Bronchial smooth muscle cell (primary cell): ENCODE measurements at places on chromosomes 6 and 20. TPM values are rescaled to one million over a fixed set of nuclear protein-coding genes. Genes with fewer than 3 reads are reported as not detected.

RBBP8NL gene
- not detected in 2 replicates for total RNA-seq

CCDC170 gene
- total RNA-seq = 0.47 and 1.5 TPM in 2 replicates

CST7 gene
- total RNA-seq = not detected in 2 replicates

LCA5 gene
- 3.4 and 5.7 TPM in 2 replicates for total RNA-seq

ZSCAN12 gene
- 4.9 and 5.2 TPM in 2 replicates for total RNA-seq

RBPJL gene
- not detected in 2 replicates for total RNA-seq

PHF1 gene
- total RNA-seq = 21.1 and 21.9 TPM in 2 replicates

FKBP1C gene
- 0.09 and 0.63 TPM in 2 replicates for total RNA-seq

SLC4A11 gene
- 0.94 and 1.7 TPM in 2 replicates for total RNA-seq

GMPR gene
- 4.4 and 5.8 TPM in 2 replicates for total RNA-seq

RNF39 gene
- total RNA-seq = under 0.01 and 0.09 TPM in 2 replicates

FAM162B gene
- total RNA-seq = 0.32 and 3.8 TPM in 2 replicates

WFDC10B gene
- total RNA-seq = 0.26 TPM in 1 of 2 replicates, not detected in the other

CLDN20 gene
- total RNA-seq = not detected in 2 replicates

MYBL2 gene
- 0.09 and 0.47 TPM in 2 replicates for total RNA-seq

BEND3 gene
- total RNA-seq = 0.47 and 1.0 TPM in 2 replicates

TSBP1 gene
- total RNA-seq = not detected in 2 replicates

MACROD2 gene
- 0.43 and 0.63 TPM in 2 replicates for total RNA-seq

GHRH gene
- not detected in 2 replicates for total RNA-seq

TP53RK gene
- total RNA-seq = 12.3 and 15.4 TPM in 2 replicates

ISM1 gene
- under 0.01 and 0.09 TPM in 2 replicates for total RNA-seq

SLC35F1 gene
- total RNA-seq = under 0.01 TPM in 1 of 2 replicates, not detected in the other

WFDC5 gene
- total RNA-seq = not detected in 2 replicates

OLIG3 gene
- not detected in 2 replicates for total RNA-seq

SYNDIG1 gene
- total RNA-seq = not detected in 2 replicates

ABHD16B gene
- under 0.01 TPM in 1 of 2 replicates, not detected in the other for total RNA-seq

ADGB gene
- total RNA-seq = not detected in 2 replicates

ENPP3 gene
- 0.17 and 0.32 TPM in 2 replicates for total RNA-seq

SCGN gene
- not detected in 2 replicates for total RNA-seq

CDSN gene
- total RNA-seq = not detected in 2 replicates

NKAIN4 gene
- total RNA-seq = not detected in 2 replicates

SLC26A8 gene
- under 0.01 TPM in 1 of 2 replicates, not detected in the other for total RNA-seq

PRL gene
- total RNA-seq = not detected in 2 replicates

MAP3K7 gene
- total RNA-seq = 19.2 and 25.7 TPM in 2 replicates

CCN5 gene
- 3.0 and 8.8 TPM in 2 replicates for total RNA-seq

PRR18 gene
- total RNA-seq = under 0.01 TPM in 1 of 2 replicates, not detected in the other

DBNDD2 gene
- total RNA-seq = 0.34 and 0.63 TPM in 2 replicates

RGS17 gene
- total RNA-seq = 7.5 and 15.1 TPM in 2 replicates

GPR63 gene
- 0.16 and 0.34 TPM in 2 replicates for total RNA-seq

JAG1 gene
- 53.3 and 65.7 TPM in 2 replicates for total RNA-seq

LRRN4 gene
- total RNA-seq = not detected in 2 replicates

SLC16A10 gene
- not detected in 2 replicates for total RNA-seq

GGTLC1 gene
- not detected in 2 replicates for total RNA-seq

MCCD1 gene
- not detected in 2 replicates for total RNA-seq

AKIRIN2 gene
- total RNA-seq = 11.2 and 15.1 TPM in 2 replicates

RAB44 gene
- total RNA-seq = under 0.01 TPM in 1 of 2 replicates, not detected in the other

RAET1E gene
- total RNA-seq = 1.1 and 1.4 TPM in 2 replicates

RAD21L1 gene
- total RNA-seq = under 0.01 TPM in 1 of 2 replicates, not detected in the other

TMEM151B gene
- under 0.01 TPM in 2 replicates for total RNA-seq

KCNK16 gene
- total RNA-seq = not detected in 2 replicates

OR2W1 gene
- not detected in 2 replicates for total RNA-seq

PAK5 gene
- not detected in 2 replicates for total RNA-seq

GRM1 gene
- under 0.01 and 0.17 TPM in 2 replicates for total RNA-seq

FAM209B gene
- total RNA-seq = 0.34 TPM in 1 of 2 replicates, not detected in the other

PDE7B gene
- 43.3 and 65.6 TPM in 2 replicates for total RNA-seq

HRH3 gene
- total RNA-seq = not detected in 2 replicates

C6orf58 gene
- 0.17 TPM in 1 of 2 replicates, not detected in the other for total RNA-seq

TMC2 gene
- total RNA-seq = 0.09 TPM in 1 of 2 replicates, not detected in the other

CALHM4 gene
- not detected in 2 replicates for total RNA-seq
